Activated naive CD8-positive, alpha-beta T cell treated with anti-CD3 and anti-CD28 coated beads, Interleukin-2, amount 50 U/mL, for 16 hours (primary cell): ENCODE measurements at places on chromosomes 6 and 20.

DNA sequence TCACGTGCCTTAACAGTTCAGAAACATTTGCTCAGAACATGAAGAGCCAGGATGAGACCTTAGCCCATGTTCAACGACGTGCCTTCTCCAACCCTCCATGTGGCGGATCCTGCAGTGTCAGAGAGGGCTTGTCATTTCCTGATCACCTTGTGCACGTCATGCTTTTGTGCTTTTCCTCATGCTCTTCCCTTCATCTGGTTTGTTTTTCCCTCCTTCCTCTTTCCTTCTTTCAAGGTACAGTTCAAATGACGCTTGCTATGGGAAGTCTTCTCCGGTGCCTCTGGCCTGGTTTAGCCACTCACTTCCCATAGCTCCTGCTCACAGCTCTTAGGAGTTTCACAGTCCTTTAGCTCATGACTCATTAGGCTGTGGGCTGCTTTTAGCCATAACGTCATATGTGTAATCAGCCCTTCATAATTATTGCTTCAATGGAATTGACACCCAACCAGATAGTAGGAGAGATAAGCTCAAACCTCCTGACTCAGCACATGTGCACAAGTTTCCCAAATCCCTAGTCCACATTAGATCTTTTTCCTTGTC is 102.7 kb upstream of the CNKSR3 start:
- no peak for DNase-seq

DNA sequence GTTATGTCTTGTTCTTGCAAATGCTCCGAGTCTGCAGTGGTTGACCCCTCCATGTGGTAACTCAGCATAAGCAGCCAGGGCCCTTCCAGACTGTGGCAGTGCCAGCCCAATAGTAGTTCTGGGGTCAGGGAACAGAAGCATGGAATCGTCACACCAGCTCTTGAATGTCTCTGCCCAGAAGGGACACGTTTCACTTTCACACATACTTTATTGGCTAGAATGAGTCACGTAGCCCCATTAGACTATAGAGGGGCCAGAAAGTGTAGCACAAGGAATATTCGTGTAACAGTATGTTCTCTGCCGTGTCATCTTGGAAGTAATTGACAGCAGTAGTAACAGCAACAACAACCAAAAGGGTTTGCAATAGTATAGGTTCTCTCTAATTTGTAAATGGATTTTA is 254.7 kb downstream of the FARS2 start:
- no peak for DNase-seq

- no peak for DNase-seq
Measured at GRCh38 chr6:112018619-112019416, 35.1 kb upstream of the CCN6 start.

DNA sequence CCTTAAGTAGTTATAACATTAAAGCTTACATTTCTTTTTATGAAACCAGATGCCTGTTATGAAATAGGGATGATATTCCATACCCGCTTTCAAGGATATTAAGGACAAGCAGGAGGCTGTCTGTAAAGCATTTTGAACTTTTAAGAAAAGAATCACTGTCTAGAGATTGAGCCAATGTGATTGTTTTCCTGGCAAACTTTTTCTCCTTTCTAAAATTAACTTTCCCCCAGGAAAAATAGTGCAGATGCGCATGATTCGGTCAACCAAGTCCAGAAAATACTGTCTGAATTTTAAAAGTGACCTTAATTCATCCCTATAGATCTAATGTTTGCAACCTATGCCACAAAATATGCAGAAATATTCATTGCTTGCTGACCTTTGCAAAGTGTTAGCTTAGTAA is 15.1 kb upstream of the DEK start:
- DNase-seq: no peak

DNA sequence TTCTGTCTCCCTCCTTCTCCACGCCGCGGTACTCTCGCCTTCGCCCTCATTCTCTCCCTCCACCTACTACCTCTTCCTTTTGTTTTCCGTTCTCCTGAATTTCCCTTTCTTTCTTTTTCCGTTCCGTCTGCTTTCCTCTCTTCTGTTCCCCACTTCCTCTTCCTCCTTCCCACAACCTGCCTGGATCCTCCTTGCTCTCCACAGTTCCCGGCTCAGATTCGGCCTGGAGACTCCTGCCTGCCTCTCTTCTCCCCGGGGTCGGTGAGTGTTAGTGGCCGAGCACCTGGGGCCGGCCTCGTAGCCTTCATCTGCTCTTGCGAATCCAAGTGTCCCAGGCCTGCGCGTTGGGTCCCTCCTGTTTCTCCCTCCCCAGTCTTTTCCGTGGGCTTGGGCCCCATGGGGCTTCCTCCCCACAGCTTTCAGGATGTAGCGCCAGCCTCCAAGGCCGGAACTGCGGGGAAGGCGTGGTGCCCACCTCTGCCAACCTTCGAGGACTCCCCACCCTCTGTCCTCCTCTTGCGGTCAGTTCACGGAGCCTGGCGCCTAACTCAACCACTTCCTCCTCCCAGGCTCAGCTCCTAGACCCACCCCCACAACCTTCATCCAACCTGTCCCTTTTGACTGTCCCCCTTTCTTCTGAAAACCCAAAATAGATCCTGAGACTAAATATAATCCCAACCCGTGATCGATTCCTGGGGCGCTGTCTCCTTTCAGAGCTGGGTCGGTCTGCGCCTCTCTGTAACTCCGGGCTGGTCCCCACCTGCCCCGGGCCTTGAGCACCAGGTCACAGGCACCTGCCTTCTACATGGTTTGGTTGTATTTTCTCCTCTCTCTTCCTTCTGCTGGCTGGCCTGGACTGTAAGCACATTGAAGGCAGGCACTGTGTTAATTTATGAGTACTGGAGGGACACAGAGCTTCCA is 6.8 kb downstream of the NRN1 start:
- DNase-seq: no peak

DNA sequence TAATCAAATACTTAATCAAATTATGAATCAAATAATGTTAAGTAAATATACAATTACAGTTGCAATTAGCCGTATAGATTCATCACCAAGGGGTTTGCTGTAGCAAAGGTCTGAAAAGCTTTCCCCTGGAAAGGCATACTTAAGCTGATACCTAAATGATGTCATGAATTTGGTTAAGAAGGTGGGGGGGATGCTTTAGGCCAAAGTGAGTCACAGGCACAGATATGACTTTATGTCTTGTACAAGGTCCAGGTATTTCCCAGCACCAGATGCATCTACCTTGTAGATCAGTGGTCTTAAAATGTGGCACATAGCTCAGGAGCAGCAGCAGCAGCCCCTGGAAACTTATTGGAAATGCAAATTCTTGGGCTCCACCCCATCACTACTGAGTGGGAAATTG is 557.3 kb upstream of the CDH4 start:
- DNase-seq: no peak

DNA sequence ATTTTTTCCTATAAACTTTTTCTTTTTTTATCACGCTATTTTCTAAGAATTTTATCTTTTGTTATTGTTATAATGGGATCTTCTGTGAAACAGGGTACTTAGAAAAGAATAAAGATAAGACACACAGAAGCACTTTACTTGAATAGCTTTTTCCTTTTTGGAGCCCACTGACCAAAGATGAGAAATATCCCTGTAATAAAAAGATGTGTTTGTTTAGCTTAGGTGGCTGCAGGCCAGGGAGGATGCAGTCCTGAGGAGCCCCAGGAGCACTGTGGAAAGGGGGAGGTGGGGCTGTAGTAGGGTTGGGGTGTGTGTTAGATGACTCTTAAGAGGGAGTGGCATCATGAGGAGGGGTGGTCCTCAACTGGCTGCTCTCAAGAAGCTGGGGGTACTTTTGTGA is 128.6 kb downstream of the ARID1B start:
- no peak for DNase-seq

DNA sequence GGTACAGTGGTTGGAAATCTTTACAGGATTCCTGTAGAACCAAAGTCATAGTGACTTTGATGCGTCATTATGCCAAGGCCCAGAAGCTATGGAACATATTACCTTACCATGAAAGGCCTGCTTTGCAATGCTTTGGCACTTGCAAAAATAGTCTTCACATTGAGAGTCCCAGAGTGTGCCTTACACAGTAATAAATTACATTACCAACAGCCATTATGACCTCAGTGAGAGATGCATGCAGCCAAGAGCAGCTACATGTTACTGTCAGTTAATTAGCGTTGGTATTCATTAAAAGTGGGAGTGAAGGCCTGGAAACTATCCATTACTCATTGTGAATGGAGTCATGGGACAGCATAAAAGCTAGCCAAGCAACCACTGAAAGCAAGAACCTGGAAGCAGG is 39.2 kb upstream of the HDDC2 start:
- no peak for DNase-seq

DNA sequence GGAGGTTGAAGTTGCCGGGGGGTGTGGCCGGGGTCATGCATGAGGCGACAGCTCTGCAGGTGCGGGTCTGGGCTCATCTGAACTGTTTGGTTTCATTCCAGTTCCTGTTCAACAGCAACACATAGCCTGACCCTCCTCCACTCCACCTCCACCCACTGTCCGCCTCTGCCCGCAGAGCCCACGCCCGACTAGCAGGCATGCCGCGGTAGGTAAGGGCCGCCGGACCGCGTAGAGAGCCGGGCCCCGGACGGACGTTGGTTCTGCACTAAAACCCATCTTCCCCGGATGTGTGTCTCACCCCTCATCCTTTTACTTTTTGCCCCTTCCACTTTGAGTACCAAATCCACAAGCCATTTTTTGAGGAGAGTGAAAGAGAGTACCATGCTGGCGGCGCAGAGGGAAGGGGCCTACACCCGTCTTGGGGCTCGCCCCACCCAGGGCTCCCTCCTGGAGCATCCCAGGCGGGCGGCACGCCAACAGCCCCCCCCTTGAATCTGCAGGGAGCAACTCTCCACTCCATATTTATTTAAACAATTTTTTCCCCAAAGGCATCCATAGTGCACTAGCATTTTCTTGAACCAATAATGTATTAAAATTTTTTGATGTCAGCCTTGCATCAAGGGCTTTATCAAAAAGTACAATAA is 72.5 kb downstream of the PTPN1 start:
- no peak for DNase-seq

GRCh38 chr6:70241991-70242420 is 60.9 kb downstream of the COL9A1 start:
- no peak for DNase-seq

- no peak for DNase-seq
Measured at GRCh38 chr6:121506761-121507754, 71.6 kb downstream of the GJA1 start.

DNA sequence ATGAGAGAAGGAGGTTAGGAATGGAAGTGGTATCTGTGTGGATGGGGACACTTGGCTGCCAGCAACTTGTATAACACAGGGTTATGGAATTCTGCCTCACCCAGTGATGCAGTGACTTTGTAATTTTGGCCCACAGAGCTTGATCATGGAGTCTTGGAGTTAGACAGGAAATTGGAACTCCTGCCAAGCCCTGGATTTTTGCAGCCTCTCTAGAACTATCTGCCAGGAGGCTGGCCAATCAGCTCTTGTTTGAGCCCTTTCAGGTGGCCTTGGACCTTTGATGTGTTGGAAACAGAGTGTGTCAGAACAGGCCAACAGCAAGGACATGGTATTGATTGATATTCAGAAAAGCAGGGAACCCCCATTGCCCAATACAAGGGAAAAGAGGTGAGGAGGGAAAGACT is 157.7 kb upstream of the GGTLC1 start:
- DNase-seq: no peak

- no peak for DNase-seq
Measured at GRCh38 chr6:141464490-141464889, 668.2 kb upstream of the GJE1 start.

DNA sequence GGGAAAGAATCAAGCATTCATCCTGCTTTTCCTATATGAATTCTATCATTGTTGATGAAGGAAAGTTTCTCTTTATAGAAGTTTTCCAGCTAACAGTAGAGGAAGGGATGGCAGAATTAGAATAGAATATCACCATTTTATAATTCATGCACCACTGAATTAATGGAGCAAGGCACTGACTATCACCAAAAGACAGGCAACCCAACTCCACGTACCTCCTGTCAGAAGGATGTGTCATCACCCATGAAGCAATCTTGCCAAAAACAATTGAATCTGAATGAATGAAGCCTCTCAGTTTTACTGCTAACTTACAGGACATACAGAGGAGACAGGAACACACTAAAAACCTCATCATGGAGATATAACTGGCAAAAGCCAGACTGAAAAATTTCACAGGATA is 122.4 kb downstream of the NFATC2 start:
- no peak for DNase-seq

DNA sequence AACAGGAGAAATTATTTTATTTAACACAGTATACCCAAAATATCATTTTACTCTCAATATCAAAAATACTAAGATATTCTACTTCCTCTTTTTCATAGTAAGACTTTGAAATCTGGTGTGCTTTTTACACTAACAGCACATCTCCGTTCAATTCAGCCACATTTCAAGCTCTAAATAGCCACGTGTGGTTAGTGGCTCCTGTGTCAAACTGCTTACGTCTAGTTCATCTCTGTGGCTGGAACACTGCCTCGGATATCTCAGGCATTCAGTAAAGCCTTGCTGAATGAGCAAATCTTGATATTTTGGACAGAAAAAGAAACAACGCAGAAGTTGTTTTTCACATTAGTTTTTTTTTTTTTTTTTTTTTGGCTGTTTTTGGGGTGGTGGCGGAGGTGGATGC is 136.1 kb downstream of the EYA4 start:
- DNase-seq: no peak

DNA sequence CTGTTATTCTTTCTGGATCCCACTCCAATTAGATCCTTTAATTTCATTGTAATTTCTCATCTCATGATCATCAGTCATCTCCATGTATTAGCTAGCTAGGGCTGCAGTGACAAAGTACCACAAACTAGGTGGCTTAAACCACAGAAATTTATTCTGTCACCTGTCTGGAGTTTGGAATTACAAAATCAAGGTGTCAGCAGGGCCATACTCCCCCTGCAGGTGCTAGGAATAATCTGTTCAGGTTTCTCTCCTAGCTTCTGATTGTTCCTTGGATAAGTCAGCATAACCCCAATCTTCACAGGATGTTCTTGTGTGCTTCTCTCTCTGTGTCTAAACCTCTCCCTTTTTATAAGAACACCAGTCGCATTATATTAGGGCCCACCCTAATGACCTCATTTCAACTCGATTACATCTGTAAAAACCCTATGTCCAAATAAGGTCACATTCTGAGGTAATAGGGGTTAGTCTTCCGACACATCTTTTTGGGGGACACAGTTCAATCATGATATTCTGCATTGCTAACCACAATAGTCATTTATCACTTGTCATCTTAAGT is 40.5 kb downstream of the BEND6 start:
- no peak for DNase-seq

DNA sequence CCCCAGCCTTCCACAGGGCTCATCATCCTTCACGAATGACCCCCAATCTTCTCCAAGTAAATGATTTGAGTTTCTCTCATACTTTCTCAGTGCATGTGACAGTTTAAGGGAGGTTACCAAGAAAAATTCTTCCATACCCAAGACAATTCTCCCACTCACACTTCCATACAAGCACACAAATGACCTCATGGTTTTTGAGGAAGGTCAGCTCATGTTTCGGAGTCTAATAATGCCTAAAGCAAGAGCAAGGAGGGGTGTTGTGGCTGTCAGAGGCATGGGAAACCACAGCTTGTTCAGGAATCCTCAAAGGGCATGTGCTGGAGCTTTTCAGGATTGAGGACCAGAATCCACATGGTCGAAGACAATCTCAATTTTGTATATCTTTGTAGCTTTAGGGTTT is 279.0 kb downstream of the MAFB start:
- DNase-seq: no peak

- no peak for DNase-seq
Measured at GRCh38 chr6:29791162-29791561, 36.5 kb upstream of the HLA-G start.
